ENCODE measurements at places on chromosomes 7 and 10.

GRCh38 chr7:130441408-130441869 lies 623 bp upstream of the CEP41 start:
- no peak for DNase-seq

DNA sequence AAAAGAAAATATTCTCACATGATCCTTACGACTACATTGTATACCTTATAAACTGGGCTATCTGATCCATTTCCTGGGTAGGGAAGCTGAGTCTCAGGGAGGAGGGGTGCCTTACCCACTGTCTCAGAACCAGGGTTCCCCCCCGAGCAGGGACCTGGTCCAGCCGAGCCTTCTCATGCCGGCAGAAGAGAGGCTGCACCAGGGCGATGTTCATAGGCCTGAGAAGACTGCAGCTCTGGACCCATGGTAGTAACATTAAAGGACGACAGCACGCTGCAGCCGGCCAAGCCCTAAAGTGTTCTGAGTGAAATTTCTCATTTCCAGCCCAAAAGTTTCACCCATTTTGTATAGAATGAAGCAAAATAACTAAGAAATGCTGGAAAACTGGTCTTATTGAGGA lies 163.0 kb upstream of the TNS3 start:
- DNase-seq = no peak

DNA sequence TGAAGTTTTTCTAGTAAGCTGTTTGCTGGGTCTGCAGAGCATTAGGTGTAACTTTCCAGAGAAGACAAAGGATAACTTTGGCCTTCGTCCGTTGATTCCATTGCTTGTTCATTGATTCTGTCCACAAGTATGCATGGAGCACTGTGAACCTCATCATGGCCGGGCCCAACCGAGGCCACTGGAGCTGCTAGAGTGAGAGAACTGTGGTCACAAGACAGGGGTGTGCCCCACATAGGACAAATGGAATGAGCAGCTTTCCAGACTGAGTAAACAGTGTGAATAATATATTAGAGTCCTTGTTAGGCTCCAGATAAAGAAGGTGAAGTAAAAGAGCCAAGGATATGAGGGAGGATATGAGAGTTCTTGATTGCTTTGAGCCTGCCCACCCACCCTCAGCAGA lies 24.9 kb downstream of the MBL2 start:
- DNase-seq = no peak

GRCh38 chr7:157943561-157943960 lies 606.8 kb downstream of the DNAJB6 start:
- DNase-seq = no peak

GRCh38 chr7:41915871-41916270 lies 213.0 kb upstream of the INHBA start:
- DNase-seq = no peak

GRCh38 chr10:70357565-70357964 lies 24.9 kb downstream of the LRRC20 start:
- DNase-seq = no peak

GRCh38 chr10:104109908-104110662 lies 11.9 kb upstream of the SFR1 start:
- DNase-seq = peak; percentile 81

- DNase-seq = no peak
Measured at GRCh38 chr10:34224639-34225038, 590.5 kb downstream of the PARD3 start.

GRCh38 chr7:71987200-71987767 lies 424.9 kb downstream of the CALN1 start:
- DNase-seq = no peak

DNA sequence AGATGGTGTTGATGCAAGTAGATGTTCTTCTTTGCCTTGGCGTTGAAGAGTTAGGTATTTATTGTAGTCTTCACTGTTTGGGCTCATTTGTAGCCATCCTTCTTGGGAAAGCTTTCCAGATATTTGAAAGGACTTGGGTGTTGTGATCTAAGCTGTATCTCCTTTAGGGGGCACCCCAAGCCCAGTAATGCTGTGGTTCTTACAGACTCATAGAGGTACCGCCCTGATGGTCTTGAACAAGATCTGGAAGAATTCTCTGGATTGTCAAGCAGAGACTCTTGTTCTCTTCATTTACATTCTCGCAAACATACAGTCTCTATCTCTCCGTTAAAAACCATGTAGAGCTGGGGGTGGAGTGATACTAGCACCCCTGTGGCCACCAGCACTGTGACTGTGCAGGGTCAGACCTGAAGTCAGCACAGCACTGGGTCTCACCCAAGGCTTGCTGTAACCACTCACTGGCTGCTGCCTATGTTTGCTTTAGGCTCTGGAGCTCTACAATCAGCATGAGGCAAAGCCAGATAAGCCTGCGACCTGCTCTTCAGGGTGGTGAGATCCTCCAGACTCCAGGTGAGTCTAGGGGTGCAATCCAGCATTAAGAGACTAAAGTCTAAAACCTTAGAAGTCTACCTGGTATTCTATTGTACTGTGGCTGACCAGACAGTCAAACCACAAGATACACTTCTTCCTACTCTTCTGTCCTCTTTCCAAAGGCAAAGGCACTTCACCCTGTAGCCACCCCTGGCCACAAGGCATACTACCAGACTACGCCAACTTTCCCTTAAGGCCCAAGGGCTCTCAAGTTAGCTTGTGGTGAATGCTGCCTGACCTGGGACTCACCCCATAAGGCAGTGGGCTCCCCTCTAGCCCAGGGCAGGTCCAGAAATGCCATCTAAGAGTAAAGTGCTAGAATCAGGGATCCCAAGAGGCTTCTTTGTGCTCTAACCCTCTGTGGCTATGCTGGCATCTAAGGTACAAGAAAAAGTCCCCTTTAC lies 209.7 kb upstream of the TMEM196 start:
- no peak for DNase-seq

GRCh38 chr7:102469351-102469971 lies 4.7 kb downstream of the LRWD1 start:
- DNase-seq = no peak

GRCh38 chr10:35097510-35097909 lies 7.4 kb upstream of the CUL2 start:
- DNase-seq = no peak

DNA sequence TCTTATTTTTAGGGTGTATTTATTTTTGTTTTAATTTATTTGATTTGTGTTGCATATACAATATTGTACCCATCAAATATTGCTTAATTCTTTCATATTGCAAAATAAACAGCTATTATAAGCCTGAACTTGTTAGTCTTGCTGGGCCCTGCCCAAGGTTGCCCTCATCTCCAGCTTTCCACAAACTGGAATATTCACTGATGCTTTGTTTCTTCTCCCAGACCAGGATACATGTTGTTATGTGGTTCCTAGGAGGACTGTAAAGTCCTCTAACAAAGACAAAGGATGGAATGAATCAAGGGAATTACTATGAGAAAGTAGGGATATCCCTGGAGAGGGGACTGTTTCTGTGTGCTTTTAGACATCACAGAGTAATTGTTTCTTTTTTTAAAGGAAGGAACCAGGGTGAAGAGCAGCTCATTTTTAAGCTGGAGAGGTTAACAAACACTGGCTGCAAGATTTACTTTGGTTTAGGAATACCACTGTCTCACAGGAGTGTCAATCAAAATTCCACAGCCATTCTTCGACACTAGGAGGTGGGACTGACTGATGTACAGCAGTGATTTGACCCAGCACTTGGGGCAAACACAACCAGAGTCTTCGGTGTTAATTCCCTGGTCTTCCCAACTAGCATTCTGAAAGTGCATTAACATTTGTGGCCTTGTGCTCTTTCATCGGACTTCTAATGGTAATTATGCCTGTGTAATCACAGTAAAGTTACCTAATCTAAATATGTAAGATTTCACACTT lies 14.8 kb upstream of the CD36 start:
- DNase-seq = no peak

DNA sequence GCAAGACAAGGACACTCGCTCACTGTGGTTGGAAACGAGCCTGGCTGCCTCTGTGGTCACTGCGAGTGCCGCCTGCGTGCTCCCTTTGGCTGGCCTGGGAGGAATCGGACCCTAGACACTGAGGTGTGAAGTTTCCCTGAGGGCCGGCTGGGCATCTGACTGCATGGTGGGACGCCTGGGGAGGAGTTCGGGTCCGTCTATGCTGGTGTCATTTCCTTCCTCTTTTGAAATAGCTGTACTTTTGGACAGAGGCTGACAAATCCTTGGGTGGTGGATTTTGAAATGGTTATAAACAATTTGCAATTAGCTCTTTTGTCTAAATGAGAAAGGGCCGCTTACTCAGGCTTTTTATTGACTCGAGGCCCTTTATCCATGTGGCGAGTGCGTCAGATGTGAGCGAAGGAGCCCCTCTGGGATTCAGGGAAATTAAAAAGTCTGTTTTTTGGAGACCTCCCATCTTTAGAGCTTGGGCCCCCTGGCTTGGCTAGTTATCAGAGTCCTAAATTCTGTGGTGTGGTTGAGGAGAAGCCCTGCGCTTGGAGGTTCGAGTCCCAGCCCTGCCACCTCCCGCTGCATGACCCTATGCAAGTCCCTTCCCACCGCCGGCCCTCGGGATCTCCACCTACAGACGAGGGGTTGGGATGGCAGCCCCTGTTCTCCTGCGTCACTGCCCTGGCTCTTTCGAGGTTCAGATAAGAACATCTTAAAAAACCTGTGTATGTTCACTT lies 147.1 kb downstream of the RGS10 start:
- DNase-seq = no peak

DNA sequence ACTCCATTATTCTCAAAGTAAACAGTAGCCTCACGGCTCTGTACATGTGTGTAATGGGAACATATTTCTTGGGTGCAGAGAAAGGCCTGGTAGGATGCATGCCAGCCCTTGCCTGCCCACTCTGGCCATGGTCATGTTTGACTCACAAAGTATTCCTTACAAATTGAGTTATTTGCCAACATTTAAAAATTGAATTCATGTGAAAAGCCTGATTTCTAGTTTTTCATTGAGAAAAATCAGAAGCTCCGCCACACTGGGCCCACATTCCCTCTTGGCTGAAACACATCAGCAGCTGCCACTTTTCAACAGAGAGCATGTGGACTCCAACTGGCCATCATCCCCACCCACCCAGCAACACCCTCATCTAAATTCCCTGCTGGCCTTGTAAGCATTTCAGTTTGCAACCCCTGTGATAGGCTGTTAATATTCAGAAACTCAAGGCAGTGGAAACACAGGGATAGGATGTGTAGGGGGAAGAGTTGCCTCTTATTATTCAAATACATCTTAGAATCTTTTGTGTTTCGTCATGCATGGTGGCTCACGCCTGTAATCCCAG lies 40.9 kb downstream of the CDH23 start:
- no peak for DNase-seq

DNA sequence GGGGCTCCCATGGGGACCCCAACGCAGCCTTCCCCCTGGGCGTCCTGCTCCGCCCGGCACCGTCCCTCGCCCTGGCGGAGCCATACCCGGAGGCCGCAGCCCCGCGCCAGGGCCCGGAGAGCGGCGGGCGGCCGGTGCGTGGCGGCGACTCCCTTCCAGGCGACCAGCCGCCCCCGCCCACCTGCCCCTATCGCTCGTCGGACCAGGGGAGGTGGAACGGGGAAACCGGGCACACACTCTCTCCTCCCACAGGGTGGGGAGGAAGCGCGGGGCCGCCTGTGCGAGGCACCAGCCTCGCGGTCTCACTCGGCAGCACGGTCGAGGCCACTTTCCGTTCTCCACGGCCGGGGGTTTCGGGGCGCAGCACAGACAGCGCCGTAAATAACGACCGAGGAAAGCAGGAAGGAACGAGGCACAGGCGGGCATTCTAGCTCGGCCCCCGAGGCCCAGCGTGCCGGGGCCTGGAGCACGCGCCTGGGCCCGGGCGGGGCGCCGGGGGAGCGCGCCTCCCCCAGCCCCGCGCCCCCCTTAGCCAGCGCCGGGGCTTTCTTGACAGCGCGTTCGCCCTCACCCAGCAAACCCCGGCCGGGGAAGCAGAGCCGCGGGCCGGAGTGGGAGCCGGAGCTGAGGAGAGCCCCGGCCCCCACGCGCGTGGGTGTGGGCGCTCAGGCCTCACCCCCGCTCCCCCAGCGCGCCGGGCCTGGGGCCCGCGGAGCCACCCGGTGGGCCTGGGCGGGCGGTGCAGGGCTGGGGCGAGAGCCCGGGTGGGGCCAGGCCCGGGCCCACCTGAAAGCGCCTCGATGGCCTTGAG lies 936 bp downstream of the IGF2BP3 start:
- no peak for DNase-seq

GRCh38 chr7:116802144-116802745 lies 60.1 kb upstream of the CAPZA2 start:
- no peak for DNase-seq

- no peak for DNase-seq
Measured at GRCh38 chr10:122460891-122461293, 461 bp upstream of the HTRA1 start.

DNA sequence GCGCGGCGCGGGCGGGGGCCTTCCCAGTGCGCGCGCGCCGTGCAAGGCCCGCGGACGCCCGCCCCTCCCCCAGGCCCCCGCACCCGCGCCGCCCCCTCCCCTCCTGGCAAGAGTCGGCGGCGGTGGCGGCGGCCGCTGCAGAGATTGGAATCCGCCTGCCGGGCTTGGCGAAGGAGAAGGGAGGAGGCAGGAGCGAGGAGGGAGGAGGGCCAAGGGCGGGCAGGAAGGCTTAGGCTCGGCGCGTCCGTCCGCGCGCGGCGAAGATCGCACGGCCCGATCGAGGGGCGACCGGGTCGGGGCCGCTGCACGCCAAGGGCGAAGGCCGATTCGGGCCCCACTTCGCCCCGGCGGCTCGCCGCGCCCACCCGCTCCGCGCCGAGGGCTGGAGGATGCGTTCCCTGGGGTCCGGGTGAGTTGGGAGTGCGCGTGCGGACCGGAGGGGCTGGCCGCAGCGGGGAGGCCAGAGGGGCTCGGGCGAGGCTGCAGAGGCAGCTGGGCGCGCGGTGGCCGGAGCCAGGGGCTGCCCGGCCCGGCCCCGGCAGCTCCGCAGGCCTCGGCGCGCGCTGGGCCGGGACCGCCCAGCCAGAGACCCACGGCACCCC lies at the start of gene BMPR1A:
BMPR1A (plus strand) TSS at position 109 of the 602 bp plus-strand sequence. CDS start 119,400 bp downstream, outside the sequence.
- DNase-seq = no peak

DNA sequence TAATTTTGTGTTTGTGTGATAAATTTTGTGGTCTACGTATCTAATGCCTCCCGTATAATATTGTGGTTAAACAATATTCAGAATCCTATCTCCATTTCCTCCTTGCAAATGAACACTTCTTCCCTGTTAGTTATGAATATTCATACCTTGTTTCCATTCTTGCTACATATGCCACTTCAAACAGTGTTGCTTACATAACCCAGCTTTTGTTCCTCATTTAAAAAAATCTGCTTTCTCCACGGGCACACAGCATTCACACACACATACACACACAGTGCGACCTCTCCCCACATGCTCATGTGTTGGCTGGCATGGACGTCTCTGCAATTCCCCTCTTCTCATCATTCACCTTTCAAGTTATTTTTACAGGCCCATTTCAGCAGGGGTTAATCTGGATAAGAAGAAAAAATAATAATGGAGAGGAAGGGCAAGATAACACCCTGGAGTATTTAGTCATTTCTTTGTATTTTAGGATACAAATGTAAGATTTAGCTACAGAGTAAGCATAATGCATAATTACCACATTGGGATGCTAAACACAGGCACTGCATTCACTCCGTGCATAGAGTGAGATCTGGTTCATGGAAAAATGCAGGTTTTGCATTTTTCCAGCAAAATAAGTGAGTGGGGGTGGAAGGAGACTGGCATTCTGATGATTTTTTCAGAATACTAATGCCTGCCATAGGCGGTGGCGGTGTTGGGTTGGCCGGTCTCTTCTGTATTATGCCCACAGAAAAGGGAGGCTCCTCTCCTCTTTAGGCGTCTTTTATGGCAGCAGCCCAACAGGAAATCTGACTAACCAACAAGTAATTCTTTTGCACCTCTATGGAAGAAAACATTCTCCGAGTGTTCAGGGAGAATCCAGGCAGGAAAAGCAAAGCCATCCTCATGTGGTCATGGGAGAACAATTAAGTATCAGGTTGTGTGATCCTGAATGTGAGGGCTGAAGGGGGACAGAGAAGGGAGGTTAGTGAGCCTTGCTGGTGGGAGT lies 31.7 kb upstream of the ELMO1 start:
- no peak for DNase-seq
